ENCODE measurements at places on chromosomes 12 and 14.
A peak's percentile ranks its signal among the peaks of the same experiment; 100 is the strongest.

DNA sequence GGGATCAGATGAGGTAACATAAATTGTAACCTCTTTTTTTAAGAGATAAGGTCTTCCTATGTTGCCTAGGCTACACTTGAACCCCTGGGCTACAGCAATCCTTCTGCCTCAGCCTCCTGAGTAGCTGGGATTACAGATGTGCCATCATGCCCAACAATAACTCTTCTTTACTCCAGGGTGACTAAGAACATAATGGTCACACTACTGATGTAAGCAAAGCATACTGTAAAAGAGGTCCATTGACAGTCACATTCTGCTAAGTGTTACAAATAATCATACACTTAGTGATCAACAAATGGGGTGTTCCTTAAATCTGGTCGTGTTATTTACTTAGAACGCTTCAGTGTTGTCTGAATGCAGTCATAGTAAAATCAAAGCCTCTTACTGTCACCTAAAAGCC, 68.9 kb downstream of the EPS8 start:
- no peak for DNase-seq

DNA sequence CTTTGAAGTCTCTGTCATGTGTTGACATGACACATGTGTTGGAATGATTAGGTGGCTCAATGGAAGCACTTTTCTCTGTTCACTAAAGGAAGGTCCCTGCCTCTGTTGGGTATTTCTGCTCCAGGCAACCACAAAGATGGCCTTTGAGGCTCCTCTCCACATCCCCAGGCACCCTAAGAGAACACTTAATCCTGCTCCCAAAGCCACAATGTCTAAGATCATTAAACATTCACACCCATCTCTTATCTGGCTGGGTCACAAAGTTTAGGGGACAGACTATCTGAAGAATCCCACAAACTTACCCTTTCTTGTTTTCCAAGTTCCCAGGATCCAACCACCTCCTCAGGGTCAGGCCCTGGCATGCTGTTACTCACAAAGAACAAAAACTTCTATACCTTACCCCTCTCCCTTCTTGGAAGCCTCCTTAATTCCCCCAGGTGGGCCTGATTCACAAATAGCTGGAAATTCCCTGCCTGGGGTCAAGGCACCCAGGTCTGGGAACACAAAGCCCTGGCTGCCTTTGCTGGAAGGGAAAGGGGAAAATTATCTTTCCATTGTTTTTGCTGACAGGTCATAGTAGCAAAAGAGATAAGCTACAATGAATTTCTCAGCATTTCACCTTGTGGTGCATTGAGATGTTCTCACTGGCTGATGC, 333.7 kb downstream of the PCNX1 start:
- no peak for DNase-seq

- DNase-seq, result no peak
Observed at GRCh38 chr12:31519511-31519910, 71.4 kb downstream of the DENND5B start.

GRCh38 chr12:106919910-106920544, 35.7 kb upstream of the TMEM263 start:
- DNase-seq, result peak; percentile 53

GRCh38 chr12:15931590-15932053, 20.5 kb downstream of the DERA start:
- DNase-seq, result no peak

DNA sequence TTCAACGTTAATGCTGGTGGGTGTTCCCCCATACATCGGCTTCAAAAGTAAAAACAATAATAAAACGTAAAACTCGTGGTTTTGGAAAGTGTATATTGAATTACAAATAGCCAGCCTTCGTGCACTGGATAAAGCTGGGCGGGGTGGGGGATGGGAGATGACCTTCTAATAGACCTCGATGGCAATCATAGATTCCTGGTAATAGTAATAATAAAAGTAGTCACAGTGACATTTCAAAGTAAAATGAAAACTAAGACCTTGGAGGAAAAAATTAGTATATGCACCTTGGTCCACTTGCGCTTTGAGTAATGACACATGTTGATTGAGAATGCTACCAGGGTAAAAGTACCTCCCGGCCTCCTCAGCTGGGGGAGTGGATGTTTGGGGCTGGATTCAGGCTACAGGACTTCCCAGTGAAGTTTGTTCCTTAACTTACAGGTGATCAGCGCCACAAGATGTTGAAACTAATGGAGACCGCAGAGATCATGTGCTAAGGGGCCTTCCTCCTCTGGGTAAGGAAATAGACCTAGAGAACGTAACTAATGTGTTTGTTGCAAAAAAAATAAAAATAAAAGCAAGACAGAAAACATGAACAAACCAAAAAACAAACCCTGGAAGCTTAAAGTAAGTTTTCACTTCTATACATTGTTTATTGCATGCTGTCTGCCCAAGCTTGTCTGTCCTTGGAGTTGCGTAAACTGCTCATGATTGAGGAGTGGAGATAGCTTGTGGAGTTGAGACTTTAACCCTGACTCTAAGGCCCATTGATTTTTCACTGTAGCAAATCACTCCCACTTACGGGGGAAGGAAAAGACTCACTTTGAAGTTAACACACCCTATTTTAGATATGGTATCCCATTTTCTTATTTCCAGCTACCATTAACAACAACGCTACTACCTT, 907 bp upstream of the LRIG3 start:
- no peak for DNase-seq

DNA sequence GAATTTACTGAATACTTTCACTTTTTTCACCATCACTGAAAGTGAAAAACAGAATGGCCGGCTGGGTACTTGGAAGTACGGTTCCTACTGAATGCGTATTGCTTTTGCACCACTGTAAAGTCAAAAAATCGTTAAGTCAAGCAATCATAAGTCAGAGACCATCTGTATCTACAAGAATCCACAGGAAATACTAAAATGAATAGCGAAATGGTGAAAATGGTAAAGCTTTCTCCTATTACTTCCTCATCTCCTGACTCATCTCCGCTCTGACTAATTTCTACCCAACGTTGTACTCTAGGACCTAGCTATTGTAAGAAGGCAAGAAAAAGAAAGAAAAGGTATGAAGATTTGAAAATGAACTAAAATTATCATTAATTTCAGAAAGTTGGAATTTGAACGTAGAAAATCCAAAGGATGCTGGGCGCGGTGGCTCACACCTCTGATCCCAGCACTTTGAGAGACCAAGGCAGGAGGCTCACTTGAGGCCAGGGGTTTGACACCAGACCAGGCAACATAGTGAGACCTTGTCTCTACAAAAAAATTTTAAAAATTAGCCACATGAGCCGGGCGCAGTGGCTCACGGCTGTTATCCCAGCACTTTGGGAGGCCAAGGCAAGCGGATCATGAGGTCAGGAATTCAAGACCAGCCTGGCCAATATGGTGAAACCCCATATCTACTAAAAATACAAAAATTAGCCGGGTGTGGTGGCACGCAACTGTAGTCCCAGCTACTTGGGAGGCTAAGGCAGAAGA, 5.3 kb upstream of the CDCA4 start:
- DNase-seq, result no peak

GRCh38 chr12:46692606-46693005, 133.2 kb downstream of the SLC38A4 start:
- no peak for DNase-seq

GRCh38 chr12:67854351-67854750, 134.9 kb upstream of the IFNG-AS1 start:
- DNase-seq, result no peak

- no peak for DNase-seq
Observed at GRCh38 chr14:61575126-61575525, 120.2 kb upstream of the HIF1A start.

DNA sequence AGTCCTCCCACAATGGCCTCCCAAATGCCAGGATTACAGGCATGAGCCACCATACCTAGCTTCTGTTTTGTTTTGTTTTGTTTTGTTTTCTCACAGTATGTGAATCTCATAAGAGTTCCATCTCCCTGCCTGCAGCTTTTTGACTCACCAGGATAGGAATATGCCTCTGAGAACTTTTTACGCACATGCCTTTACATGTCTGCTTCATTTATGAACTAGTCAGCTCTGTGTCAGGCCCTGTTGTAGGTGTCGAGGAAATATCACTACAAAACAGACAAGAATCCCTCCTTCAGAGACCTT, 89.0 kb downstream of the BORCS5 start:
- DNase-seq, result no peak

DNA sequence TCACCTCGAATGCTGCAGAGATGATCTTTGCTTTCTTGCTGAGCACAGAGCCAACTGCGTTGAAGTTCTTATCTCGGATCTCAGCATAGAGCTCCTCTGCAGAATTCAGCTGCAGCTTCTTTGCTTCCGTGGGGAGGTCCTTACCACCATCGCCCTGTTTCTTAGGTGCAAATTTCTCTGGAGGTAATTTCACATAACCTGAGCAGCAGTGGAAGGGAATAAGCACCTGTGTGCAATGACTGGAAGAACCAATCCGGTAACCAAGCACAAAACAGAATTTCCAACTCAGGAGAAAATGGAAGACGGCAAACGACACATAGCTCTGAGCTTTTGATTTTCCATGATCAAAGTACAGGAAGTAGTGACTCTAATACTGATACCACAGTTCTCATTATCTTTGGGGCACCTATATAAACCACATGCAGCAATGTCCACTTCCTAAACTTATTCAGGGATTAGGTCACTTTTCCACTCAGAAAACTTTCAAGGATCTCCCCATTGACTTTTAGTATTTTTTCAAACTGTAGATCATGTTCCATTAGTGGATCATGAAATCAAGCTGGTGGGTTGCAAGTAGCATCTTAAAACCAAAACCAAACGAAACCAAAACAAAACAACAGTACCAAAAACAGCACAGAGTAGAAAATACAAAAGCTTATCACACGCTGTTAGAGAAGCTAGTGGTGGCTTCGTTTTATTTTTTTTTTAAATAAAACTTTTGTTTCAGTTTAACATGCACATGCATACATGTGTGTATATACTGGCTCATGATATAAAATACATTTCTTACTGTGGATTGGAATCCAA, 18.9 kb upstream of the DIABLO start:
- no peak for DNase-seq

DNA sequence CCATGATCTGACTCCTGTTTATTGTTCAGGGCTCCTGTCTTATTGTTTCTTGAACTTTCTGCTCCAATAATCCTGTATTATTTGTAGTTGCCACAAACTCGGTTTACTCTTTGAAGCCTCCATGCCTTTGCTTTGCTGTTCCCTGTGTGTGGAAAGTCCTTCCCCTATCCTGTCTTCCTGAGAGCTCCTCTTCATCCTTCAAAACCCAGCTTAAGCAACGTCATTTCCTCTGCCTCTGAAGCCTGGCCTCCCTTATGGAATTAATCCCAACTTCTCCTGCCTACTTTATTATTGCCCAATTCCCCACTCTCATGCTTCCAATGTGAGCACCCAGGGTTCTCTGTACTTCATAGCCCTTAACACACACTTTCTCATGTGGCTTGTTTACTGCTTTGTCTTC, 766.2 kb downstream of the MED13L start:
- no peak for DNase-seq

DNA sequence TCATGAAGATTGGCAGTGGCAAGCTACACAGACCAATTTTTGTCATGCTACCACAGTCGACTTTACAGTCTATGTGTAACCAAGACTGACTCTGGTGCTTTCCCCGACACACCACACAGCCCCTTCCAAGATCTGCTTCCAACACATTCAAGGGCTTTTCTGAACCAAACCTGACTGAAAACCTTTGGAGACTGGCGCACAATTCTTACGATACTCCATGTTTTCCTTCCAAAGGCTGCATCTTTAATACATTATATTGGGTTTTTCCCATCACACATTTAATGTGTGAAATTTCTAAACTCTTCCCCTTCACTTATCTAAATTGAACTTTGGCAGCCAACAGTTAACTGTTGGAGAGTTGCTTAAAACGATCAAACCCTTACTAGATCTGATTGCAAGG, 127.7 kb upstream of the SOX5 start:
- DNase-seq, result no peak

- DNase-seq, result no peak
Observed at GRCh38 chr12:80041692-80042091, 57.6 kb upstream of the OTOGL start.

GRCh38 chr14:28757786-28758185, 8.8 kb upstream of the FOXG1 start:
- no peak for DNase-seq

GRCh38 chr14:30267141-30267540, 291.8 kb upstream of the G2E3 start:
- no peak for DNase-seq

GRCh38 chr12:126915309-126915708, 1351.7 kb upstream of the TMEM132C start:
- no peak for DNase-seq

GRCh38 chr14:35578639-35579038, 44.7 kb downstream of the INSM2 start:
- DNase-seq, result no peak

GRCh38 chr14:74913986-74914573, 9.0 kb downstream of the RPS6KL1 start:
- DNase-seq, result peak; percentile 70

GRCh38 chr14:66482873-66483272, 3.3 kb upstream of the CCDC196 start:
- no peak for DNase-seq

- no peak for DNase-seq
Observed at GRCh38 chr14:96581026-96581425, 78.8 kb downstream of the PAPOLA start.

- peak; percentile 23 for DNase-seq
Observed at GRCh38 chr12:84329938-84330337, 582.7 kb downstream of the SLC6A15 start.

DNA sequence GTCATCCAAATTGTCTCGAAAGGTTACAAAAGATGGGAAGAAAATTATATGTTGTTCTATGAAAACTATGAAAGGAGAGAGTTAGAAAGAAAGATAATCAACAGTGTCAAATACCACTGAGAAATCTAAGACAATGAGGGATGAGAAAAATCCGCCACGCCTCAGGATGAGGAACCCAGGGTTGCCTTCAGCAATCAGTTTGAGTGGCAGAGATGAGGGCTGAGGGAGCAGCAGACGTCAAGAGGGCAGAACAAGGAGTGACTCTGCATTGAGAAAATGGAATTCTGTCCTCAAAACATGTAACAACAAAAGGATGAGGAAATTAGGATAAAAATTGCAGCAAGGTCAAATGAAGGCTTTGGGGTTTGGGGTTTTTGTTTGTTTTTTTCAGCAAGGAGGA, 18.3 kb upstream of the OXA1L start:
- DNase-seq, result no peak

DNA sequence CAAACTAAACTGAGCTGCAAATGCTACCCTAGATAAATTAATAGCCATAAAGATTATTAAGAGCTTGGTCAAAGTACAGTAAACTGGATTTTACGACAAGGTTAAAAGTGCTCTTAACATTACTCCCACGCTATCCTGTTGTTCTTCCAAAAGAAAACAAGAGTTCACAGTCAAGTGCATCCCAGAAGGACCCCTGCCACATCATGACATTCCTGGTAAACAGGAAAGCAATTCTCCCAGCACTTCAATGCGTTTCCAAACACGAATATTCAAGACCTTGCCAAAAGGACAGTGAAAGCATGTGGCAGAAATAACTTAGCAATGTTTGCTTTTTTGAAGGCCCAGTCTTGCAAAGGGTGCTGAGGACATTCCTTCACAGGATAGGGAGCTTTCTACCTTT, 11.2 kb downstream of the SPRING1 start:
- no peak for DNase-seq

Data from HEK293T (cell line).